CD8-positive, alpha-beta memory T cell (primary cell): ENCODE measurements at places on chromosomes 16 and 17. TPM values are rescaled to one million over a fixed set of nuclear protein-coding genes. Genes with fewer than 3 reads are reported as not detected.

DNA sequence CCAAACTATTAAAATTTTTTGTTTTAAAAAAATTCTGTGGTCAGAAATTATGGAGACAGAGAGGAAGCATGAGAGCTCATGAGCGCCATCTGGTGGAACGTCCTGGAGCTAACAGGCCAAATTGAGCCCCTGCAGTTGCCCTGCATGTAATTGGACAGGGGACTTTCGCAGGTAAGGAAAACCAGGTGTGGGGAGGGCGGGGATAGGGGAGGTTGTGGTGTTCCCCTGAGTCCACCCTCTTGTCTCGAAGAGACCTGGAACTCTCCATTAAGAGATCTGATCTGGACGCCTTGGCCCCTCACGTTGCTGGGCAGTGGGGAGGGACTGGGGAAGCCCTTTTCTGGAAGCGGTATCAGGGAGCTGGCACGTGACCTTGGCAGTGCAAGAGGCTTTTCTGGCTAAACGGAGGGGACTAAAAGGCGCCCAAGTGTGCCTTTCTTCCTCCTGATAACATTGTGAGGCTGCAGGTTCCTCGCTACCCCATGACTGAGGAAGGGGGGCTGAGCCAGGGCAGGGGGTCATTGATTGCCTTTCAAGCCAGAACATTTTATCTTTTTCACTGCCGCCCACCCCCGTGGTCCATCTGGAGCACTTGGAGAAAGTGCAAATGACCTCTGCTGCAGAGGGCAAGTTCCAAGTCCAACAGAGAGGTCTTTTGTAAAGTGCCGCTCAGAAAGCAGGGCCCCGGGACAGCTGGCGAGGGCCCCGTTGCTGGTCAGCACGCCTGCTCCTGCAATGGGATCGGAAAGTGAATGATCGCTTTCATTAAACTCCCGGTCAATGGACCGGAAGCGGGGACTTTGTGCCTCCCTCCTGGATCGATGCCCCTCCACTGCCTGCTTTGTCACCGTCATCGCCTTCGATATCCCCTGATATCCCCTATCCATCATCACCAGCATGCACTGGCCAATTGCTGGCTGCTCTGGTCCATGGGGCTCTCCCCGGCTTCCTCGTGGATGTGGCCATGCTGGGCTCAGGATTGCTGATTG, 18.4 kb downstream of the PDILT start:
- DNase-seq: peak; percentile 30

GRCh38 chr17:30091121-30091670, 25.4 kb upstream of the NSRP1 start:
- DNase-seq: no peak

DNA sequence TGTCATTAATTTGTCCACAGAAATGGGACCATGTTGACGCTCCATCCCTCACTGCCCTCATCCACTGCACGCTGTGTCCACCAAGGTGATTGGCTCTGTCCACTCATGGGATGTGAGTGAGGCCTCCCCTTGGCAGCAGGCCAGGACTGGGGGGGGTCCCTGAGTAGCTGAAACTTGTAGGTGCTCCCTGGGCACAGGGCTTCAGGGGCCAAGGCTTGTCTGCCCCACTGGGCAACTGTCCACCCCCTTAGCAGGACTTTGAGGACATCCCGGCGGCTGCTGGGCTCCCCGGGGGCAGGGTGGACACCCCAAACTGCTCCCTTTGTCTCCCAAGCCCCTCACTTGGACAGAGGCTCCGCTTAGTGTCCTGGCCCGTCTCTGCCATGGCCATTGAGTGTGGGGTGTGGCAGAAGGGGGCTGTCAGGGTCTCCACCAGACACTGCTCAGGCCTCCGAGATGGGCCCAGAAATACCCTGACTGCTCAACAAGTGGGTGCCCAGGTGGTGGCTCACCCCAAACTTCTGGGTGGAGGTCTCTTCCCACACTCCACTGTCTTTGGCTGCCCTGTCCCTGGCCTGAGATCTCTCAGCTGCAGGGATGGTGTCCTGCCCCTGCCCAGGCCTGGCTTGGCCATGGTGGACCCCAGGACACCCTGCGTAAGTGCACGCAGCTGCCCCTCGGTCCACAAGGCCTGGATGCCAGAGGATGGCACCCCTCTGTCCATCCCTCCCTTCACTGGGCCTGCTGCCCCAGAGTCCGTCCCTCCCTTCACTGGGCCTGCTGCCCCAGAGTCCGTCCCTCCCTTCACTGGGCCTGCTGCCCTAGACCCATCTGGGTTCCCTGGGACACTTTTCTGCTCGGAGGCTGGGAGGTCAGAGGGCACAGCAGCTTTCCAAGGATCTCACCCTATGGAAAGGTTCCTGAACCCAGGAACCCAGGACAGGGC, 2.9 kb upstream of the RAB40C start:
- DNase-seq: no peak

DNA sequence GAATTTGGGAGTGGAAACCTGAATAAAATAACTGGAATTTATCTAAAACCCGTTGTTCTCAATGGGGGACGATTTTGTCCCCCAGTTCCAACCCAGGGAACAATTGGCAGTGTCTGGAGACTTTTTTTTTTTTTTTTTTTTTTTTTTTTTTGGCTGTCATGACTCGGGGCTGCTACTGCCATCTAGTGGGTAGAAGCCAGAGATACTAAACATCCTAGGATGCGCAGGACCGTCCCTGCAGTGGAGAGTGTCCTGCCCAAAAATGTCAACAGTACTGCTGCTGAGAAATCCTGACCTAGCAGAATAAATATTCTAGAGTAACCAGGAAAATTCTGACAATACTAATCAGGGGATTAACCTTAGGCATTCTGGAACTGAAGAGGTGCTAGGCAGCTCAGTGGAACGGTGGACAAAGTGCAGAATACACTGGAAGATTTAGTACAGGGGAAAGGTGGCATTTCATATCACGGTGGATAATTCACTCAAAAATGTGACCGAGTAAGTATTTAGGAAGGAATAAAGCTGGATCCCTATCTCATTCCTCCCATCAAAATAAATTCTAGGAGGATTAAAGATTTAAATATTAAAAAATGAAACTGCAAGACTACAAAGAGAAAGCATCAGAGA, 107.6 kb downstream of the SPECC1 start:
- DNase-seq: peak; percentile 66

DNA sequence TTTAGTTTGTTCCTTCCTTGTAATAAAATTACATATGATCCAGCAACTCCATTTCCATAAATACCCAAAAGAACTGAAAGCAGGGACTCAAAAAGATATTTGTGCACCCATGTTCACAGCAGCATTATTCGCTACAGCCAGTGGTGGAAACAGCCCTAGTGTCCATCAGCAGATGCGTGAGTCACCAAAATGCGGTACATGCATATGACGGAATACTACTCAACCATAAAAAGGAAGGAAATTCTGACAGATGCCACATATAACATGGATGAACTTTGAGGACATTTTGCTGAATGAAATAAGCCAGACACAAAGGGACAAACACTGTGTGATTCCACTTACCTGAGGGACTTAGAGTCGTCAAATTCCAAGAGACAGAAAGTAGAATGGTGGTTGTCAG, 9.1 kb upstream of the SLC47A2 start:
- no peak for DNase-seq

DNA sequence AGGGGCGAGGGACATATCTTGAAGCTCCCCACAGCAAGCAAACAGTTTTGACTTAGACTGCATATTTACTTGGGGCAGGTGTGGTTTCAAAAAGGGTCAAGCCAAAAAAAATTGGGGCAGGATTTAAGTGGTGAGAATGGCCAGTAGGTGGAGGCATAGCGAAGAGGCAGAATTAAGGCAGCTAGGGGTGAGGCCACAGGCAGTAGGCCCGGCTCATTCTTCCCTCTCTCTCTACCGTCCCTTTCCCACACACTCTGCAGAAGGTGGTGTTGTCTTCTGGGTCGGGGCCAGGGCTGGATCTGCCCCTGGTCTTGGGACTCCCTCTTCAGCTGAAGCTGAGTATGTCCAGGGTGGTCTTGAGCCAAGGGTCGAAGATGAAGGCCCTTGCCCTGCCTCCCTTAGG, 2.6 kb downstream of the SHBG start:
- DNase-seq: no peak

DNA sequence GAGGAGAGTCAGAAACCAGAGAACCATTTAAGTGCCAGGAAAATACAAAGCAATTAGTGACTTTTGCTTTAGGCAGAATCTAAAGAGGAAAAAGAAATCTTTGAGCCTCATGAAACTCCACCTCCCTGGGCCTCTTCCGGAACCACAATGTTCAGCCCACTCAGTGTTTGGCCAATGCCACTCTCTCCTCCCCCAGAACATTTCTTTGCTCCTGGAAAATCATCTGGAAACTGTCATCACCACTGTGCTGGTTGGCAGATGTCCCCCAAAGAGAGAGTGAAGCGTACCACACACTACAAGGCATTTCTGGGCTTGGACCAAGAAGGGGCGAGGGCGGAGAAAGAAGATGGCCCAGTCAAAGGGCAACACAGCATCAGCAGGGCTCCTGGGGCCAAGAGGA, 7.1 kb upstream of the SOX9 start:
- no peak for DNase-seq

DNA sequence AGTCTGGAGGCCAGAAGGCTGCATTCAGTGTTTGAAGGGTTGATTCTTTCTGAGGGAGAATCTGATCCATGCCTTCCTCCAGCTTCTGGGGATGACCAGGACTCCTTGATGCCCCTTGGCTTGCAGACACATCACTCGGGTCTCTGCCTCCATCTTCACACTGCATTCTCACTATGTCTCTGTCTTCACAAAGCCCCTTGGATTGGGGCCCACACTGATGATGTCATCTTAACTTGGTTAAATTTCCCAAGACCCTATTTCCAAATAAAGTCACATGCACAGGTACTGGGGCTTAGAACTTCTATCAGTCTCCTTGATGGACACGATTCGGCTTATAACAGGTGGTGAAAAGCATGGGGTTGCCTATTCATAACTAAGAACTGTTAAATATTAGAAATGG, 112.1 kb upstream of the MYOCD start:
- DNase-seq: no peak

DNA sequence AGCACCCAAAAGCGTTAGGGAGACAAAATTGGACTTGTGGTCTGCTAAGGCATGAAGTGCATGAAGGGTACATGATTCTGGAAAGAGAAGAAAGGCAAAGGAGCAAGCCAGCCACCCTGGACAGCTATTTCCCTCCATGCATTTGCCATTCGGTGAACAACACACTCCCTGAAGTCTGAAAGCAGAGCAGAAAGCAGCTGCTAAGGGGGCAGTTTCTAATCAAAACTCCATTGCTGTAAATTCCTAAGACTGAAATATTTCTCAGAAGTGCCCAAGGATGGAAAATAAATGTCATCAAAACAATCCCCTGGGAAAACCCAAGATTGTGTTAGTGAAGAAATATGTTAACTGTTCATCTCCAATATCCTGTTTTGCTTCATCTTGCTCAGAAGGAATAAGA, 44.3 kb downstream of the PMP22 start:
- DNase-seq: no peak

TMEM231 gene
- total RNA-seq: 5.3 TPM

DNA sequence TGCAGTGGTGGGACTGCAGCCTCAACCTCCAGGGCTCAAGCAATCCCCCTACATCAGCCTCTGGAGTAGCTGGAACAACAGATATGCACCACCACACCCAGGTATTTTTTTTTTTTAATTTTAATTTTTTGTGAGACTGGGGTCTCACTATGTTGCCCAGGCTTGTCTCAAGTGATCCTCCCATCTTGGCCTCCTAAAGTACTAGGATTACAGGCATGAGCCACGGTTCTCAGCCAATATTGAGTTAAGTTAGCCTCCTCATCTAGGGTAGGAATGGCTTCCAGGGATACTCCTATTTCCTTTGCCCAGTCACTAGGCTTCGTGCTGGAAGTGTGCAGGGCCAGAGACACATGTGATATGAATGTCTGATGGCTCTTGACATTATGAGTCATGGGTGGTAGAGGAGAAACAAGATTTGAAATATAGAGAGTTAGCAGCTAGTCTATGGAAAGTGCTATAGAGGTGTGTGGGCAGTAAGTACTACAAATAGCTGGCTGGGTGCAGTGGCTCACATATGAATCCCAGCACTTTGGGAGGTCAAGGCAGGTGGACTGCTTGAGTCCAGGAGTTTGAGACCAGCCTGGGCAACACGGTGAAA, 8.0 kb upstream of the HES7 start:
- DNase-seq: no peak

DNA sequence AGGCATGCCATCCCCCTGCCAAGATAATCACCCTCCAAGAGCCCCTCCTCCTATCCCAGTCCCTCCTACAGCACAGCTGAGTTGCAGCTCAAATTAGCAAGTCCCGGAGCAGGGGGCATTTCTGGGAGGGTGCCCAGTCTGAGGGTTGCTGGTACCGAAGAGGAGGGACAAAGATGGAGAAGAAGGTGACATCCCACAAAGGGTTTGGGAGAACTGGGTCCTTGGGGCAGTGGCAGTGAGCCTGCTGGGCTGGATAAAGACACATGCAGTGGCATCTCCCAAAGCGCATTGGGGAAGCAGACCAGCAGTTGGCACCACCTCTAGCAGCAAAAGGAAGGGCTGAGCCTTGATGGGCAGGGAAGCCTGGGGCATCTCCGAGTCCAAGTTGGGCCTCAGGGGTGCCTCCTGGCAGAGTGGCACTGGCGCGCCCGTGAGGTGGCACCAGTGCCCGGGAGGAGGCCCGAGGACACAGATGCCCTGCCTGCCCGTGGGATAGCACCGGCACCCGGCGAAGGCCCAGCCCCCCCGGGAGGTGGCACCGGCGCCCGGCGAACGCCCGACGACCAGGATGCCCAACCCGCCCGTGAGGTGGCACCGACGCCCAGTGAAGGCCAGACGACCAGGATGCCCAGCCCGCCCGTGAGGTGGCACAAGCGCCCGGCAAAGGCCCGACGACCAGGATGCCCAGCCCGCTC, 622 bp downstream of the TOM1L2 start:
- no peak for DNase-seq

- DNase-seq: no peak
Observed at GRCh38 chr17:16925461-16926060, 46.4 kb downstream of the TNFRSF13B start.

- DNase-seq: no peak
Observed at GRCh38 chr16:87119748-87120147, 197.4 kb downstream of the C16orf95 start.

MAPT gene
- 0.42 TPM for total RNA-seq

FNDC8 gene
- 0.16 TPM for total RNA-seq

DNA sequence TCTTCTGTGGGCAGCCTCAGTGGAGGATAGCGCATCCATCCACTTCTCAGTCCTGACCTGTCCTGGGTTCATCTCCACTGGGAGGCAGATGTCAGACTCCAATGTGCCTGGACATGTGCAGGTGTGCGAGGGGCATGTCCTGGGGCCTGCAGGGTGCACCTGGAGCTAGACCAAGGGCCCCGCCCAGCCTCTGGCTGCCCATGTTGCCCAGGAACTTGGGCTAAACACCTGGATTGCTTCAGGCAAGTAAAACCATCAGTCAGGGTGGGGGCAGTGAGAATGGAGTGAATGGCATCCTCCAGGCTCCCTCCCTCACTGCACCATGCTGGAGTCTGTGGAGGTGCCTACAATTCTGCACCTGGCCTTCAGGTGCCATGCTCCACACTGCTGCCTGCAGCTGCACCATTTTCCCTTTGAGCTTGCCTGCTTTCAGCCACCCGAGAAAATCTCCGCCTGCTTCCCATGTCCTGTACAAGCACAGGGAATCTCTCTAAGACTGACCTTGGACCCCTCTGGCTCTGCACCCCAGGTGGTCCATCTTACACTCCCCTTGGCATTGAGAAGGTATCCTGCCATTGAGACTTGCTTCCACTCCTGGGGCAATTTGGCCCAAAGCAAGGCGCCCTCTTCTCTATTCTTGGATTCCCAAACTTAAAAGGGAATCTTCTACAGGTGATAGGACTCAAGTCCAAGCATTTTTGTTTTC, 2.1 kb upstream of the MFSD6L start:
- DNase-seq: no peak
